ENCODE measurements at places on chromosomes 3 and 15.

DNA sequence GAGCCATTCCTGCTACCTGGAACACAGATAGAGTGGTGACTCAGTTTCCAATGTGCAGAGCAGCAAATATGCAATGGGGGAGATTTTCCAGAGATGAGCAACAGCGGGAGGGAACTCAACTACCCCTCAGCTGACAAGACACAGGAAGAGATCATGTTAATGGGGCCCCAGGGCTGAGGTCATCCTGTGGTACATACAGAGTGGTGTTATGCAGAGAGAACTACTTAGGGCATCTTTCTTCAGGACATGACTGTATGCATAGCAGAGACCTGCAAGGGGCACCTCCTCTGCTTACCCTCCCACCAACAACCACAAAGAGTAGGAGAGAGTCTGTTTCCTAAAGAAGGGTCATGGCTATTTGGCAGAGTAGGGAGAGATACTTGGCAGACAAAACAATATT, 6.8 kb upstream of the TBC1D5 start:
- DNase-seq, result no peak

GRCh38 chr3:145134738-145135137, 1026.2 kb downstream of the PLOD2 start:
- no peak for DNase-seq

- no peak for DNase-seq
These were observed 599.5 kb upstream of the EPHA6 start for GRCh38 chr3:96214941-96215340.

DNA sequence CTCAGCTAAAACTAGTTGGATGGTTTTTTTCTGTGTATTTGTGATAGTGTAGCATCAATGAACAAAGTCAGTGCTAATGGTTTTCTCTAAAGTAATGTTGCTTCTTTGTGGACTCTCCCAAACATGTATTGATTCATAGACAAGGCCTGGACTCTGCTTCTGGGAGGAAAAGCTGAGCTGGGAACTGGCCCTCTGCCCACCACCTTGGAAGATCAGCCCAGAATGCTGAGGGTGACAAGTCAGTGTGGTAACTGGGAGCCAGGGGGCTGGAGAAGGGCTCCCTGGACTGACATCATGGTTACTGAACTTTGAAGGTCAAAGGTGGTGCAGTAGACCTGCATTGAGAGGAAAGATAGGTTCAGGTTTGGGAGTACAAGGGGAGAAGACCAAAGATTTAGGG, 3.0 kb downstream of the ARHGAP31 start:
- DNase-seq, result no peak

- no peak for DNase-seq
These were observed 37.2 kb downstream of the CCDC54 start for GRCh38 chr3:107414325-107414964.

DNA sequence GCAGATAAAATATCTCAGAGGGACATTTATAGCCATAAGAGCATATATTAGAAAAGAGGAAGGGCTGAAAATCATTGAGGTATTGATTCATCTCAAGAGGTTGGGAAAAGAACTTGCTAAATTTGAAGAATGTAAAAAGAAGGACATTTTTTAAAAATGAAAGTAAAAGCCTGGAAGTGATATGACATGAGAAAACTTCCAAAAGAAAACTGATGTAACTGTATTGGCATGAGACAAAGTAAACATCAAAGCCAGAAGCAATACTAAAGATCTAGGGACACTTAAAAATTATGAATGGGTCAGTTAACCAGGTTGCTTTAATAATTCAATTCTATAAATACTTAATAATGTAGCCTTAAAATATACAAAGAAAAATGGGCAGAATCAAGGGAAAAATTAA, 31.9 kb downstream of the CEP63 start:
- no peak for DNase-seq

DNA sequence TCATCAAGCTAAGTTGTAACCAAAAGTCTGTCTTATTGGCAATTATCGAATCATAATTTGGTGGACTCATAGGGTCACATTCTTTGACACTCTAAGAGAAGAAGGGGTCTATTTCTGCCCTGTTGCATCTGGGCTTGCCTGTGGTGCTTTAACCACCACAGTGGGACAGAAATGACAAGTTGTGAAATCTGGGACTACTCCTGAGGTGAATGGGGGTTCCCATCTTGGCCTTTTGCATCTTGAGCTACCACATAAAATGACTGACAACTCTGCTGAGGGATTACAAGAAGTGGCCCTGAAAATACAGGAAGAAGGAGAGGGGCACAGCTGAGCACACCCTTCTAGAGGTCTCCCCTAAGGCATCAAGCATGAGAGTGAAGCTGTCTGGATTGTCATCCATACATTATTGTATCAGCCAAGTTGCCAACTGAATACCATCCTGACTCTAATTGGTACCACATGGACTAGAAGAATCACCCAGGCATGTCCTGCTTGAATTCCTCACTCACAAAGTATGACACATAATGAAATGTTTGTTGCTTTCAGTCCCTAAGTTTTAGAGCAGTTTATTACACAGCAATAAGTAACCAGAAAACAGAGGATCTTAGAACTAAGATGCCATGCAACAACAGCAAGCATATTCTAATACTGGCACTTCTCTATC, 306.5 kb downstream of the ROBO1 start:
- DNase-seq, result no peak

GRCh38 chr3:178291574-178292370, 244.5 kb upstream of the KCNMB2 start:
- DNase-seq, result no peak

DNA sequence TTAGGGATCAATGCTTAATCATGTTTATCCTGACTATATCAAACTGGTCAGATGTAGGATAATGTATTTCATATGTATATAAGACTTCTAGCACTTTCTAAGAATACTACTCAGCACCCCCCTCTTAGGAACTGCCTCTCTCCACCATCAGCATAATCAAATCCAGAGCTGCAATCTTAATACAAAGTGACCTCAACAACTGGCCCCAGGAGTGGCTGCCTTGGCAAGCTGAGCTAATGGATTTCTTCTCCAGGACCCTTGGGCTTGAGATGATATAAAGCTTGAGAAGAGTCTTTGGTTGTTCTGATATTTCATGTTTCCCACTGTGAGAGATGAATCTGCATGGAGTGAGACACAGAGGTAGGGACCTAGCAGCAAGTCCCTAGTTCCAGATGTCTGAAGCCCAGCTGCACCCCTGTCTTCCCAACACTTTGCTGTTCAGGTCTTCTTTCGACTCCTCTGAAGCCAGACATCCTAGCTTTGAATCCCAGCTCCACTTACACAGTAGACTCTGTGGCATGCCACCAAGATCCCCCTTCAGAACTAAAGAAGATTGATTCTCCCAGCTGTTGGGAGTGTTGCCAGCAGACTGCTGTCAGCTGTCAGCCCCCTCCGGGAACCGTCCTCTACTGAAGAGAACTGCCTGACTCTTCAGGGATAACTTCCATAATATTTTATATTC, 309.3 kb upstream of the UBE2E2 start:
- DNase-seq, result no peak

- no peak for DNase-seq
These were observed 127.4 kb upstream of the ADAMTS9 start for GRCh38 chr3:64815195-64815631.

- DNase-seq, result no peak
These were observed 55.0 kb upstream of the CTDSPL start for GRCh38 chr3:37806505-37807200.

- DNase-seq, result peak; percentile 70
These were observed 21.5 kb upstream of the MORF4L1 start for GRCh38 chr15:78850941-78851755.

GRCh38 chr3:152302521-152303021, 33.8 kb downstream of the MBNL1 start:
- DNase-seq, result no peak

GRCh38 chr15:63495343-63495742, 9.1 kb upstream of the USP3 start:
- DNase-seq, result no peak

- DNase-seq, result peak; percentile 97
These were observed 21.6 kb downstream of the RNU5B-1 start for GRCh38 chr15:65326117-65326526.

DNA sequence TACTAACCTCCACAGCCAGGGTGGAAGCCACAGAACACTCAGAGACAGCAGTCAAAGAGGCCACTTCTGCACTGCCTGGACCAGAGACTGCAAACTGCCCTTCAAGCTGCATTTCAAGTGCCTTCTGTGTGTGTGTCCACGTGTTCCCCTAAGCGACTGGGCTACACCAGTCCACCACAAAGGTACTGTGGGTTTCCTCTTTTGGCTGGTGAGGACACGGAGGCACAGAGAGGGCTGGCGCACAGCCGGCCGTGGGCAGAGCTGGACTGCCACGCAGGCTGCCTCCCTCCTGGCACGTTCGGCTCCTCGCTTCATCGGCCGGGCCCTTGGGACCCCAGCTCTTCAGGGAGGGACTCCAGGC, 60.9 kb downstream of the MGLL start:
- DNase-seq, result no peak

DNA sequence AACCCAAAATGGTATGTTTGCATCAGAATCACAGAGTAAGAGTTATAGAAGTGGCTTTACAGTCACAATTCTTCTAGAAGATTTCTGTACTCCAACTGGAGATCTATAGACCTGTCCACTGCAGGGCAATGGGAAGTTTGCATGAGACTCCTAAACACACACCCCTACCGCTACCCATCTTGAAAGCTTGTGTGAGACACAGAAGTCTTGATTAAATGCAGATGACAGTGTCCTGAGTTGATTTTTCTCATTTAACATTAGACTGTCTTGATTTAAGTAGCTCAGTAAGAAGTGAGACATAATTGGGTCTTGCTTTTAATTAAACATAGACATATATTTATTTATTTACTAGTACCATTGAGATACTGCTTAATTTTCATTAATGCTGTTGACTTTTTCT, 54.4 kb downstream of the CD47 start:
- no peak for DNase-seq

- DNase-seq, result no peak
These were observed 52.7 kb upstream of the ATP13A3 start for GRCh38 chr3:194539498-194539897.

- peak; percentile 63 for DNase-seq
These were observed 1.0 kb upstream of the ISY1 start for GRCh38 chr3:129161860-129162271.

GRCh38 chr15:56820333-56820732, 87.0 kb upstream of the ZNF280D start:
- no peak for DNase-seq

- DNase-seq, result peak; percentile 29
These were observed 14.4 kb downstream of the GK5 start for GRCh38 chr3:142211034-142211433.

DNA sequence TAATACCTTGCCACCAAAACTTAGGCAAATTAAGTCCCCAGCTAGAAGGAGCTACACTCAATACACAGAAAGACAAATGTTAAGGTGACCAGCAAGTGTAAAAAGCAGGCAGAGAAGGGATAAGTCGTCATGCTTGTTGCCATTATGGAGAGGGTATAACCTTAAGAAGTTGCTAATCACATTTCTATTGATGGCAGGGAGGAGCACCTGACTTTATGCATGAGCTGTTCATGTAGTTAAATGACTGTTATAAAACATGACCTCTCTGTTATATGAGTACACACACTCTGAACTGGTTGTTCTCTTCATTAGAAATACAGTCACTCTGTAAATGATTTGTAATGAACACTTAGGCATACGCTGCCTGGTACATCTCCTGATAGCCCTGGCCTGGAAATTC, 6.6 kb upstream of the CCNL1 start:
- DNase-seq, result no peak

- peak; percentile 23 for DNase-seq
These were observed 396.4 kb downstream of the NLGN1 start for GRCh38 chr3:173793963-173794362.

DNA sequence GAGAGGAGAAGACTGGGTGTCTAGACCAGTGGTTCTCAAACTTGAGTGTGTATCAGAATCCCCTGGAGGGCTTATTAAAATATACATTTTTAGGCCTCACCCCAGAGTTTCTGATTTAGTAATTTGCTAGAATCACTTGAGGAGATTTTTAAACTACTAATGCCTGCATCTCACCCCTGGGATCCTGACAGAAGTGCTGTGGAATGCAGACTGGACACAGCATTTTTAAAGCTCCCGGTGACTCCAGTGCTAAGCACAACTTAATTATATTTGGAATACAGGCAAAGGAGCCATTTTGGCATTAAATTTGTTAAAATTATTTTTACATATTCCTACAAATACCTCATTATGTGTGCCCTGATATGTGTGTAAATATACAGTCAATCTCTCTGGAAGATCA, 26.7 kb upstream of the COL6A6 start:
- DNase-seq, result no peak

DNA sequence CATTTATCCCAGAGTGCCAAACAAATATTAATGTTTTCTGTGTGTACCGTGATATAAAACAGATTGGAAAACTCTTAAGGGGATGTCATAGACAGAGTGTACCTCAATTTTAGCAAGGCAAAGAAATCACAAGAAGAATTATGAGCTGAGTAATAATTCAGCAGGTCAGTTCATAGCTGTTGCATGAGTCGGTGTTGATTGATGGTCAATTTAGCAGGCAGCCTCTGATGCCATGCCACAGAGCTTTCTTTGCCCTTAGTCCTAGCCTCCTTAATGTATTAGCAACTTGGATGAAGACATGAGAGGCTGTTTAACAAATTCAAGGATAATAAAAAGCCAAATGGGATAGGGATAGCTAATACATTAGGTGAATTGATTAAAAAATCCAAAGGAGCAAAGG, 6.8 kb downstream of the SLC35A5 start:
- no peak for DNase-seq

- no peak for DNase-seq
These were observed 44.2 kb upstream of the TIPARP start for GRCh38 chr3:156630081-156630772.

DNA sequence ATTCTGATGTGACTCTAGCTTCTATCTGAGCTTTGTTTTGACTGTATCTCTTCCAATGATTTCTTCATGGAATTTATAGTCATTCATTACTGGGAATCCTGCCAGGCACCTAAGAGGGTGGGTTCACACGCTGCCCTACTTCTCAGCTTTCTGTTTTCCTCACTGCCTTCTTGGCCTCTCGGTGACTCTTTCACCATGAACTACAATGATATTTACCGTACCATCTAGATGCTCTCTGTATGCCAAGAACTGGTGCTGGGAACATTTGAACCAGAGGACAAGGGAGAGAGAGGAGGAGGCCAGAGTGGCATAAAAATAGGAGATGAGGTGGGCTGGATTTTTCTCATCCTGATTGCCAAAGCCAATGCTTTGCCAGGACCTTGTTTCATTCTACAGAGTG, 280.0 kb upstream of the P2RY1 start:
- DNase-seq, result no peak

DNA sequence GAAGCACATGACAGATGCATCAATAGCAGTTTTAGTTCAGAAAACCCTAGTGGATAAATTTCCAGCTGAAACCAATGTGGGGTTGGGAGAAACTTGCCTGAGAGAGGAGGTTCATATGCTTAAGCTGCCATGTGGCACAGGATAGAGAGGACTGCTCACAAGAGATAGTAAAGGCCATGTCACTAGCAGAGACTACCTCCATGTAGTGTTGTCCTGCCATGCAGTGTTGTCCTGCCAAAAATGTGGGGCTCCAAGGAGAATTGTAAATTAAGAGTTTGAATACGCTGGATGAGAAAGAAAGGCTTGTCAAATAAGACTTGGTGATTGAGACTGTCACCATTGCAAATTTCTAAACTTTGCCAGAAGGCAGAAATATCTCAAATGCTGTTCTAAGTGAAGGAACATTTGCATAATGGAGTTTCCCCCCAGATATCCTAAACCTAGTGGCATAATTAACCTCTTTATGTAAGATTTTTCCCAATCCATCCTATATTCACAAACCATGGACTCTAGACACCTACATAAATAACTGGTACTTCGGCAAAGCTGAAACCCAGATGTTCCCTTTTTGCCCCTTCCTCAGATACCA, 938.3 kb upstream of the ALCAM start:
- DNase-seq, result no peak

- no peak for DNase-seq
These were observed 68.1 kb downstream of the TM4SF4 start for GRCh38 chr3:149542375-149543312.
